ENCODE measurements at places on chromosomes 4 and X. TPM values are rescaled to one million over a fixed set of nuclear protein-coding genes. Genes with fewer than 3 reads are reported as not detected.
A peak's percentile ranks its signal among the peaks of the same experiment; 100 is the strongest.

The ERAS gene
- total RNA-seq, result not detected

The UGT8 gene
- 41.0 TPM for total RNA-seq

The GPR119 gene
- not detected for total RNA-seq

The CFI gene
- total RNA-seq, result 5.6 TPM

DNA sequence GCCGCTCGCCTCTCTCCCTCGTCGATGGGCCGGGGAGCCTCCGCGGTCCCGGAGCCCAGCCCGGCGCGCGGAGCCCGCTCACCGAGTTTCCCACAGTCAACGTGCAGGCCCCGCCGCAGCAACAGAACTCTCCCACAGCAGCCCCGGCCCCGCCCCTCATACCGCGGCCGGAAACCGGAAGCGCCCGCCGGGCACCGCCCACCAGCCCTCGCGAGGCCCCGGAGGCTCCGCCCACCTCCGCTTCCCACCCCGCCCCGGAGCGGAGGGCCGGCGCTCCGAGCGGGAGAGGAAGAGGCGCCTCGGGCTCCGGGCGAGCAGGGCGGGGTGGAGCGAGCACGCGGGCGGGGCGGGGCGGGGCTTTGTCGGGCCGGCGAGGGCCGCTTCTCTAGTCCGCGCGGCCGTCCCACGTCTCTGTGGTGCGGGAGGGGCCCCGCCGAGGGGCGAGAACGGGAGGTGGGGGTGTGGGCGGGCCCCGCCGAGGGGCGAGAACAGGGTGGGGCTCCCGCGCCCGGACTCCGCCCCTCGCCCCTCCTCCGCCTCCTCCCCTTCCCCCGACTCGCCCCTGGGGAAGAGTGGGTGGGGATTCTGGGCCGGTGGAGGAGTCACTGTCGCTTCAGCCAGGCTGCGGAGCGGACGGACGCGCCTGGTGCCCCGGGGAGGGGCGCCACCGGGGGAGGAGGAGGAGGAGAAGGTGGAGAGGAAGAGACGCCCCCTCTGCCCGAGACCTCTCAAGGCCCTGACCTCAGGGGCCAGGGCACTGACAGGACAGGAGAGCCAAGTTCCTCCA, at the start of the genes ABCD1 and BCAP31:
Gene ABCD1 (plus strand): TSS at position 605 of the 787 bp plus-strand sequence. CDS start 411 bp downstream, outside the sequence.
Gene BCAP31 (minus strand): TSS at position 136 of the 787 bp plus-strand sequence. CDS start 1,143 bp downstream, outside the sequence.
- no peaks in the 10 kb centered on the region for H3K27me3 ChIP-seq
- H3K27ac ChIP-seq, result peak within 1 kb of the TSS; percentile 98
- H3K4me1 ChIP-seq, result peaks cover 42% of the 10 kb centered on the region
- H3K36me3 ChIP-seq, result no peaks in the 10 kb centered on the region

DNA sequence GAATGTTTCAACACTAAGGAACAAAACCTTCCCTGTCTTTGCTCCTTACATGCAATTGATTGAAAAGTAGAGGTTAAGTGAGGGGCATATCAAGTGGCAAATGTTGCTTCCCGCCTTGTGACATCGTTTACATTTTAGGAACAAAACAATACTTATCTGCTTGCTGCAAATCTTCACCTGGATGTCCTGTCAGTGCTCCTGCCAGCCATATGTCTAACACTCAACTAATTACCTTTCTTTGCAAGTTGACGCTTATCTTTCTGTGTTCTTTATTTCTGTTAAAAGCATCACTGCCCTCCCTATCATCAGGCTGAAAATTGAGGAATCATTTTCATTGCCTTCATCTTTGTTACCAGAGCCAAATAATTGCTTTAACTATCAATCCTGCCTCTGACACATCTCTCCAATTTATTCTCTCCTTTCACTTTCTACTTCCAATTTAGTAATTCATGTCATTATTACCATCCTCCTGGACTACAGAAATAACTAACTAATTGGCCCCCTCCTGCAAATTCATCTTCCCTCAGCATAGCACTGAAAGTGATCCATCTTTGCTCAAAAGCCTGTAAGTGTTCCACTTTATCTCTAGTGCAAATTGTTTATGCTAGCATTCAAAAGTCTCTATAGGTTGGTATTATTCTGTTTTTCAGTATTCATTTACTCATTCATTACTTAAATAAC, 298.7 kb upstream of the ATOH1 start:
- H3K4me3 ChIP-seq, result no peak overlapping the region
- H3K4me1 ChIP-seq, result no peaks in the 10 kb centered on the region
- DNase-seq, result no peak
- H3K36me3 ChIP-seq, result no peaks in the 10 kb centered on the region
- H3K27ac ChIP-seq, result no peak overlapping the region

GRCh38 chrX:41441934-41442823, 5.0 kb upstream of the NYX start:
- no peaks in the 10 kb centered on the region for H3K36me3 ChIP-seq
- peak; percentile 89 for DNase-seq
- H3K27me3 ChIP-seq, result no peaks in the 10 kb centered on the region
- H3K27ac ChIP-seq, result peak overlapping the region; percentile 66

DNA sequence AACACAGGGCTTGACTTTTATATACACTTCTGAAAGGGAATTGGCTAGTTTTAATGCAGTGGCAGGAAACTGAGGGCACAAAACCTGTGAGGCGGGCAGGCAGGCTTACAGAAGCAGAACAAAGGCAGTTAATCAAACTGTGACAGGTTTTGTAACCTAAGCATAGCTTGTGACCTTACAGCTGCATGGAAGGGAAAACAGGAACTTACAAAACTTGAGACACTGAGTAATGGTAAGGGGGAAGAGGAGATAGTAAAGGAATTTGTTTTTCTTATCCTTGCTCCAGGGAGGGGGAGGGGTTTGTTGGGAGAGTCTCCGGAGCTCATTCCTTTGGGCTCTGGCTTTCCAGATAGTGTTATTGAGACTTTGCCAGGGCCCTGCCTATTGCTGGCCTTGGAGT, 55.6 kb downstream of the SLITRK4 start:
- no peak overlapping the region for H3K27ac ChIP-seq
- no peak overlapping the region for H3K4me3 ChIP-seq
- no peaks in the 10 kb centered on the region for H3K4me1 ChIP-seq
- no peak for DNase-seq
- no peaks in the 10 kb centered on the region for H3K27me3 ChIP-seq
- no peaks in the 10 kb centered on the region for H3K36me3 ChIP-seq

DNA sequence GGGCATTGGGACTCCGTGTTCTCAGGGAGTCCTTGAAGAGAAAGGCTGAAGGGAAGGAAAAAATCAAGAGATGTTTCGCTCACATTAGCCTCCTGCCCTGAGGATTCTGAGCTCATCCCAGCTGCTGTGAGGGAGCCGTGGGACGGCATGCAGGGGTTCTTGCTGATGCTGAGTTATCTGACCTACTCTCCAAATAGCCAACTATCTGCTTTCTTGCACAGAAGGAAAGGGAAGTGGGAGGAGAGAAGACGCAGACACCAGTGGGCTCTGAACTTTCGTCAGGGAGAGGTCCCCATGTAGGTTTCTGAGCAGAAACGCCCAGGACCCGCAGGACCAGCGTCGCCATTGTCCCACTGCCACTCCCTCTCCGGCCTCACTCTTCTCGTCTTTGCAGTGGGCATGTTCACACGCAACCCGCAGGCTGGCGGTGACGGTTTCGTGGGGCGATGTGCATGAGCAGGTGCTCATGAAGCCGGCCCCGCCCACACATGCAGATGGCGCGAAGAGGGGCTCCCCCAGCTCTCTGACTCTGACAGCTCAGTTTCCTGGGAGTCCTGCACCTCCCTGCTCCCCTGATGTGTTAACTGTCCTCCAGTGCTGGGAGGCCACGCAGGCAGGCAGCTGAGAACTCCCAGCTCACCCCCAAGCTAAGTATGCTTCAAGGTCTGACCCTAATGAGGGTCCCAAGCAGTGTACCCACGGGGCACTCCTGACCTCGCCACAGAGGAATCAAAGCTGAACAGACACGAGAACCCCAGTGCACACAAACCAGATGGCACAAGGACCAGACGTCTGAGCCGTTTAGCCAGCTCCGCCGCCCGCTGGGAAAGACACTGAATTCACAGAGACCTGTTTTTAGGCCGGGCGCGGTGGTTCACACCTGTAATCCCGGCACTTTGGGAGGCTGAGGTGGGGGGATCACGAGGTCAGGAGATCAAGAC, 13.6 kb upstream of the ABLIM2 start:
- H3K36me3 ChIP-seq, result no peaks in the 10 kb centered on the region
- DNase-seq, result no peak
- H3K27ac ChIP-seq, result no peak overlapping the region
- peaks cover 5% of the 10 kb centered on the region for H3K27me3 ChIP-seq
- no peak overlapping the region for H3K4me3 ChIP-seq
- H3K4me1 ChIP-seq, result peaks cover 4% of the 10 kb centered on the region

DNA sequence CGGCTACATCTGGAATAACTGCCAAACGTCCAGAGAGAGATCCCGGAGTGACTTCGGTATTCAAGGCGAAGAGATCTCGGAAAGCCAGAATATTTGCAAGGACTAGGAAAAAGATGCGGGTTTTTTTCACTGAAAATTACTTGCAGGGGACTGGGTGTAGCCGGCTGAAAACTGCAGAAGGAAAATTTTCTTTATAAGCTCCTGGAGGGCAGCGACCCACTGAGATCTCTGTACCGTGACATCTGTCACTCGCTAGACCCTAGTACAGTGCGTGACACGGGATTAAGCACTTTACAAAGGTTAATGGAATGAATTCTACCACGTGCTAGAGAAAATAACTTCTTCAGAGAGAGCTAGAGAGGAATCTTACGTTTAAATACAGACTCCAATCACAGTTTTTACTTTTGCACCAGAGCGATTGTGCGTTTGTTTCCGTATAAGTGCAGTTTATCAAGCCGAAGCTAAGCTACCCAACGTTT, 1.1 kb upstream of the LCORL start:
- no peaks in the 10 kb centered on the region for H3K36me3 ChIP-seq
- H3K4me3 ChIP-seq, result peak overlapping the region; percentile 83
- no peak for DNase-seq
- peak overlapping the region; percentile 97 for H3K27ac ChIP-seq

DNA sequence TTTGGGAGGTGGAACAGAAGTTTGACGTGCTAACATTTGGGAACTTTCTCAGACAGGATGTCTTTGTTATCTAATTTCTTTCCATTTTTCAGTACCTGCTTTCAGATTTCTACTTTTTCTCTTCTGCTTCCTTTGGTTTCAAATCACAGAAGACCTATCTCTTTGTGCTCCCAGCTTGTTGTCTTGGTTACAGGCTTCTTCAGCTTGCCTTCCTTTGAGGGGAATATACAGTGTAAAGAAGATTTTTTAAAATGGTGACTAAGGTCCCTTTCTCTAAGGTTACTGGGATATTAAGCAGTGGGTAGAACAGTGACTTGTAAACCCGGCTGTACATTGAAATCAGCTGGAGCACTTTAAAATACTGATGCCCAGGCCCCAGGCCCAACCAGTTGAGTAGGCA, 48.0 kb downstream of the TMEM164 start:
- no peak overlapping the region for H3K4me3 ChIP-seq
- H3K27ac ChIP-seq, result no peak overlapping the region
- no peaks in the 10 kb centered on the region for H3K27me3 ChIP-seq
- DNase-seq, result no peak
- no peaks in the 10 kb centered on the region for H3K36me3 ChIP-seq
- no peaks in the 10 kb centered on the region for H3K4me1 ChIP-seq

DNA sequence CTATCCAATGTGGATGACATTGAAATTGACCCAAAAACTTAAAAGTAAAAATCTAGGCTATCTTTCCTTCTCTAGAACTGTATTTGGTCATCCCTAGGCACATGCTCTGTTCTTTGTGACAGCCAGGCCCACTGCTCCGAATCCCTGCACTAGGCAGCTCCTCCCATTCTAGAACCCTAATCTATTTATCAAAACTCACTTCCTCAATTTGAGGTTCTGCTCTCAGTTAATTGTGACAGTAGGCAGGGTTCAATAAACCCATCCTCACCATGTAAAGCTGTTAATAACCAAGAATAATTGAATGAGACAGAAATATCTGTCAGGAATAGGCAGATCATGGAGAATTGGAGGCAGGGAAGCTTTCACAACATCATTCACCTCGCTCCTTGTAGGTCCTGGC, 51.9 kb upstream of the IRF2 start:
- no peak overlapping the region for H3K27ac ChIP-seq
- no peaks in the 10 kb centered on the region for H3K27me3 ChIP-seq
- no peaks in the 10 kb centered on the region for H3K36me3 ChIP-seq
- H3K4me1 ChIP-seq, result no peaks in the 10 kb centered on the region

GRCh38 chr4:154082760-154083535, 294.1 kb upstream of the SFRP2 start:
- H3K4me3 ChIP-seq, result no peak overlapping the region
- H3K36me3 ChIP-seq, result no peaks in the 10 kb centered on the region
- no peak for DNase-seq
- no peaks in the 10 kb centered on the region for H3K27me3 ChIP-seq
- no peak overlapping the region for H3K27ac ChIP-seq

DNA sequence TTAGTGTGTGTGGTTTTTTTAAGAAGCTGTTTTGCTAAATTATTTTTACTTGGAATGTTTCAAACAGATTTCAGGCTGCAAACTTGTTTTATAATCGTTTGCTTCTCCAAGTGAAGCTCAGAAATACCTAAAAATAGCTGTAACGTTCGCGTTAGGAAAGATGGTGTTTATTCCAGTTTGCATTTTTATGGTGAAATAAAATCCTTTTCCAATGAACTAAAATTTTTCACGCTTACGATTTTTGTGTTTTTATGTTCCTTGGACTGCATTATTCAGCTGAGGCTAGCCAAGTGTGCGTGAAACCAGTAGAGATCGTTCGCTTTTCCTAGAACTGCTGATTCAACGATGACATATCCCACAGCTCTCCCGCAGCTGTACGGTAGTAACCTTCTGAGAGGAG, 10.9 kb downstream of the AKAP17A start:
- no peak overlapping the region for H3K27ac ChIP-seq
- H3K36me3 ChIP-seq, result peaks cover 55% of the 10 kb centered on the region
- no peak overlapping the region for H3K4me3 ChIP-seq
- H3K4me1 ChIP-seq, result no peaks in the 10 kb centered on the region

GRCh38 chr4:69025191-69025998, 70.9 kb upstream of the UGT2B7 start:
- H3K27me3 ChIP-seq, result no peaks in the 10 kb centered on the region
- no peak overlapping the region for H3K4me3 ChIP-seq
- no peak overlapping the region for H3K27ac ChIP-seq
- no peaks in the 10 kb centered on the region for H3K36me3 ChIP-seq

DNA sequence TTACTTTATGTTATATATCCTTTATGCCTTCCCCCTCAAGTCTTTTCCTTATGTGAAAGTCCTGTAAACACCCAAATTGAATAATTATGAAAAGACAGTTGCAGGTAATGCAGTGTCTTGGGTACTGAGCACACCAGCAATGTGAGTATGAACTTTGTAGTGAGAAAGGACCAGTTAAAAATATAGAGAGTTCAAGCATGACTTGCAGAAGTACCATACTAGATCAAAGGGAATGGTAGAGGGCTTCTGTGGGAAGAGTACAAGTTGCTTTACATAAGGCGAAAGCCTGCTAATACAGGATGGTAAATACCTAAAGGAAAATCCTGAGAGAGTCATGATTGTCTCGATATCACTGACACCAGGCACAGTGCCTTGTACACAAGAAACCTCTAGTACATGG, 25.7 kb downstream of the KIAA0232 start:
- no peak for DNase-seq
- H3K4me3 ChIP-seq, result no peak overlapping the region
- H3K4me1 ChIP-seq, result peaks cover 58% of the 10 kb centered on the region
- no peaks in the 10 kb centered on the region for H3K36me3 ChIP-seq
- H3K27ac ChIP-seq, result peak overlapping the region; percentile 51
- no peaks in the 10 kb centered on the region for H3K27me3 ChIP-seq

- no peak for DNase-seq
- no peak overlapping the region for H3K4me3 ChIP-seq
- H3K27ac ChIP-seq, result no peak overlapping the region
- H3K27me3 ChIP-seq, result no peaks in the 10 kb centered on the region
- H3K4me1 ChIP-seq, result no peaks in the 10 kb centered on the region
Measured at GRCh38 chr4:142452161-142452855, 393.8 kb downstream of the INPP4B start.

Data from transverse colon (tissue), 4 donors.